ENCODE measurements at places on chromosomes 11 and 22.

GRCh38 chr11:113174882-113175281 lies 139.5 kb upstream of the TTC12 start:
- no peak for DNase-seq

DNA sequence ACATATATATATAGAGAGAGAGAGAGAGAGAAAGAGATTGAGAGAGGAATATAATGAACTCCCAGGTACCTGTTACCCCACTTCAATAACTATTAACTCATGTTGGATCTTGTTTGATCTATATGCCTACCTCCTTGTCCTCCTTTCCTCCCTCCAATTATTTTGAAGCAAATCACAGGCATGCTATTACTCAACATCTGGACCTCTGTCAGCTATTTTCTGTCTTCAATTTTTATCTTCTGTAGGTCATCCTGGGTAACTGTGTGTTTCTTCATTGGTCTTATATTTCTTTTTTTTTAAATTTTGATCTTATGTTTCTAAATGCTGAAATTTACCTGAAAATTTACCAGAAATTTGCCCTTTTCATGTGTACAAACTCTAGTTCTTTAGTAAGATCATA lies 24.8 kb downstream of the UVRAG start:
- no peak for DNase-seq

DNA sequence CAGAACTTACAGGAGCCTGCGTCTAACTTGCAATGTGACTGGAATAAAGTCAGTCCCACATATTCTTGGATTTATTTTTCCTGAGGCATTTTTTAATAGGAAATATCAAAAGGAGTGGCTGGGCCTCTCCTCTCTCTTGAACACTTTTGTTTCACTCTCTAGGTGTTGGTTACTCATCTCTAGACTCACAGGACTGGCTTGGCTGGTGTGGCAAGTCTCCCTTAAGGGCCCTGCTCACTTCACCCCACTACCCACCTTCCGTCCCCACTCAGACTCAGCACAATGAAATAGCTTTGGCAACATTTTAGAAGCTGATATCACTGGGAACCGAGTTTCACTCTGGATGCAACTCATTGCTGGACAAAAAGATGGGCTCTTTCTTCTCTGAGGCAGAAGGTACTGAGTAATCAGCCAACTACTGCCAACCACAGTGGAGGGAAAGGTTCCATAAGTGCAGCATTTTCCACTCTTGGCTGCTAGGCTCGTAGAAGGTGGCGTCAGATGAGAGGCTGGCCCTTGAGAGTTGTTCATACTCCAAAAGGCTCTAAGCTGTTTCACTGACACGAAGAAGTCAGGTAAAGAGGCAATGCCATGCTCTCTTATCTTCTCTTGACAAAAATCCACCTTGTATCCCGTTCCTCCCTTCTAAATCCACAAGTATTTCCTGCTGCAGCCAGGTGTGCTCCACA lies 390.6 kb downstream of the SOX6 start:
- no peak for DNase-seq

DNA sequence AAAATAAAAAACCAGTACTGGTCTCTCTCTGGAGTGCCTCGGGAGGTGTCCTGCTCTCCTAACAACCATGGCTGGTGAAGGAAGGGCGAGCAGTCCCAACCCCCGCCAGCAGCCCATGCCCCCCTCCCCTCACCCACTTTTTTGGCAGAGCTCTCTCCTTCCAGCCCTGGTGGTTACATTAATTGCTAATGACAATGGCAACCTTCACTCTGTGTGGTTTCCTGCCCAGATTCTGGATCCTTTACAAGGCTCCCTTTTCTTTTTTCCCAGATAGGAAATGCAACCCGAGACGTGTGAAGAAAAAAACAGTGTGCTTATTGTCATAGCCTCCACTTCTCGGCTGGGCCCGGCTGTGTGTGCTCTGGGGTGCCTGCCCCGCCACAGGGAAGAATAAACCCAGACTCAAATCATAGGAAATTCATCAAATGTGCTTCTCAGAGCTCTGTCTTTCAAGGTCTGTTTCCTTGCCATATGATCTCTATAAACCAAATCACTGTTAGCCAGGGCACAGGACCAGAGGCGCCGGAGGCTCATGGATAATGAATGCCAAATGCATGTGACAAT lies 513.0 kb downstream of the SOX6 start:
- no peak for DNase-seq

- DNase-seq: no peak
These were observed 22.5 kb downstream of the CLPB start for GRCh38 chr11:72411623-72412419.

DNA sequence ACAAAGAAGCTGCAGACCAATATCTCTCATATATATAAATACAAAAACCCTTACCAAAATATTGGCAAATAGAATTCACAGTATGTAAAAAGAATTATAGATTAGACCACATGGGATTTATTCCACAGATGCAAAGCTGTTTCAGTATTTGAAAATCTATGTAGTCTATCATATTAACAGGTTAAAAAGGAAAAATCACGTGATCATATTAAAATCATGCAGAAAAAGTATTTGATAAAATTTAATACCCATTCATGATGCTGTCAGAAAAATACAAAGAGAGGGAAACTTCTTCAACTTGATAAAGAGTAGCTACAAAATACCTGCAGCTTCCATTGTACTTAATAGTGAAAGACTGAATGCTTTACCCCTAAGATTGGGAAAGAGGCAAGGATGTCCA lies 67.2 kb upstream of the CD44 start:
- DNase-seq: no peak

GRCh38 chr22:27867953-27868731 lies 50.9 kb downstream of the PITPNB start:
- DNase-seq: no peak

DNA sequence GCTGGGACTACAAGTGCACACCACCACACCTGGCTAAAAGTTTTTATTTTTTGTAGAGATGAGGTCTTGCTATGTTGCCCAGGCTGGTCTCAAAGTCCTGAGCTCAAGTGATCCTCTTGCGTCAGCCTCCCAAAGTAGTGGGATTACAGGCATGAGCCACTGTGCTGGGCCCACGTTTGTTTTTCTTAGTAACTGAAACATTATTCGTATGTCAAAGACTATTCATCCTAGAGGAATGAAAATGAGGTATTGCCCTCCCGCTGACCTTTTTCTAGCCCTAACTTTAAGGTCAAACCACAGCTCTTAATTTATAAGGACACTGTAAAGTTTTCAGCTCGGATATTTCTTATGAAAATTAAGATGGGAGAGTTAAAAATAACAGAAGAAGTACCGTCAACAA lies 33.2 kb upstream of the PAX6 start:
- peak; percentile 46 for DNase-seq

DNA sequence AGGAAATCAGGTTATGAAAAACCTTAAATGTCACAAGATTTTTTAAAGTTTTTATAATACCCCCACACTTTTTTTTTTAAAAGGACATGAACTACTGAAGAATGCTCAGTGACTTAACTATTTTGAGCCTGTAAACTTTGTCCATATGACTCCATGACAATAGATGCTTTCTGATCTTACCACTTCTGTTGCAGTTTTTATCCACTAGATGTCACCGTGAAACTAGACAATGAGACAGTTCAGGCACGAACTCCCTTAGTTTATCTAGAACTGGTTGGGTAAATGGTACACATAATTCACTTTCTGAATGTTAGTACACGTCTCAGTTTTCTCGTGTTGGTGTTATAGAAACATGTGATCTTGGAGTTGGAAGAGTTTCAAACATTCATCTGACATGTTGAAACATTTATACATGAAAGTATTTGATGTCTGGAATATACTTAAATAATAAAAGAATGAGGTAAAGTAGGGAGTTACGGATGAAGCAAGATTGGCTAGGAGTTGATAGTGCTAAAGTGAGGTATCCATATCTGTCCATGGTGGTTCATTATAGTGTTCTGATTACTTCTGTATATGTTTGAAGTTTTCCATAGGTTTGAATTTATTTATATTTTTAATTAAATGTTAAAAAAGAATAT lies 8.1 kb downstream of the CCDC15 start:
- peak; percentile 64 for DNase-seq

DNA sequence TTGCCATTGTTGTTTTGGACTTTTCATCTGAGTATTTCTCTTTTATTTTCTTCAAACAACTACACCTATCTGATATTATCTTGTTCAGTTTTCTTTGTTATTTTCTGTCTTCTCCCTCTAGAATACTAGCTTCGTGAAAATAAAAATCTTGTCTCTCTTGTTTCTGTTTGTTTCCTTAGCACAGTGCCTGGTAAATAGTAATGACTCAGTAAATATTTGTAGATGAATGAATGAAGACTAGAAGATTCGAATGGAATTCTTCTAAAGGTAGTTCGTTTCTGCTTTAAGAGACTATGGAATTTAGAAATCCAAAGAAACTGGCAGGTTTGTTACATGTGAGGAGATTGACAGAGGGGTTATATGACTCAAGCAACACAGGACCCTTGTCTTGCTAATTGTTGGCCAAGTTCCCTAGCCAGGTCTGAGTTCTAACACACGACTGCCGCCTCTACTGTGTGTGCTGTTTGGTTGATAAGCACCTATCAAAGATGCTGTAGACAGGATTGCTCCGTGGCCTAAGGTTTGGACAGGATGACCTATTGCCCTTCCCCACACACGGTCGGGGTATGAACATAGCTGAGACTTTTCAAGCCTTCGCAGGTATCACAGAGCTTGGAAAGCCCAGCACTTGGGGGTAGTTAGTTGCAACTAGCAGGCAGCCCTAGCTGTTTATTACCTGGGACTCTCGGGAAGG lies 831 bp upstream of the TMEM135 start:
- no peak for DNase-seq

GRCh38 chr11:2092956-2093412 lies 46.2 kb downstream of the IGF2 start:
- DNase-seq: peak; percentile 69

DNA sequence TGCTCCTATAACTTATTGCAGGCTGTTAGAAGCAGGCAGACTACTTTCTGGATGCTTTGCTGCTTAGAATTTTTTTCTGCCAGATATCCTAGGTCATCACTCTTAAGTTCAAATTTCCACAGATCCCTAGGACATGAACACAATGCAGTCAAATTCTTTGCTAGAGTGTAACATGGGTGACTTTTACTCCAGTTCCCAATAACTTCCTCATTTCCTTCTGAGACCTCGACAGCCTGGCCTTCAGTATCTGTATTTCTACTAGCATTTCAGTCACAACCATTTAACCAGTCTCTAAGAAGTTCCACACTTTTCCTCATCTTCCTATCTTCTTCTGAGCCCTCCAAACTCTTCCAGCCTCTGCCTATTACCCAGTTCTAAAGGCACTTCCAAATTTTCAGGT lies 60.4 kb upstream of the ZBED5 start:
- no peak for DNase-seq

DNA sequence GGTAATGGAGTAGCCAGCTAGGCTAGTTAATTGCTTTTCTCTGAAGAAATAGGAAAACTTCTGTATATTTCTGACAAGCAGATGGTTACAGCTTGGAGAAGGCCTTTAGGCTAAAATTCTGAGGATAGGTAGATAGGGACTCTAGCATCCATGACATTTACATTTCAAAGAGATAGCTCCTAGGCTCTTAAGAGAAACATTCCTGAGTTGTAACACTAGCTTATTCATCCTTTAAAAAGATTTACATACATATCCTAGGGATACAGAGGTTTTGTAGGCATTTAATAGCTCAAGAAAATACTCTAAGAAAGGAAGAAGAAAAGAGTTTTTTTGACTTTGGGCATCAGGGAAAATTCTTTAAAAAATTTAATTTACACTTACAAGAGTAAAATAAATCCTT lies 130.9 kb upstream of the CCDC179 start:
- no peak for DNase-seq

GRCh38 chr11:44698252-44698912 lies 28.4 kb upstream of the TSPAN18 start:
- no peak for DNase-seq

DNA sequence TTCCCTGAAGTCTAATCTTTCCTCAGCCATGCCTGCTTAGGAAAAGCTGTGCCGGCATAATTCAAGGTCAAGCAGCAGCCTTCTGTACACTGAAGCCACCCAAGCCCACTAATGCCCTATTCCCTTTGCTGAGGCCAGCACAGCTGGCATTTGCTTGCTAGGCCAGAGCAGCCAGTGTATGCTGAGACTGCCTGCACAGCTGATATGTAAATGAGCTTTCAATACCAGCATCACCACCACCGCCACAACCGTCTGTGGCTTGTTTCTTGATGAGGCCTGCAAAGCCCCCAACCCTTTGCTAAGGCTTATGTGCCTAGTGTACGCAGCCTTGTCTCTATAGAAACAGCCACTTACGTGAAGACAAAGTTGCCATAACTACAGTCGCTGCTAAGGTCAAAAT lies 56.3 kb upstream of the TNRC6B start:
- no peak for DNase-seq

- DNase-seq: no peak
These were observed 54.9 kb downstream of the CD82 start for GRCh38 chr11:44620328-44620725.

- no peak for DNase-seq
These were observed 192.5 kb downstream of the FAT3 start for GRCh38 chr11:92416971-92417725.

DNA sequence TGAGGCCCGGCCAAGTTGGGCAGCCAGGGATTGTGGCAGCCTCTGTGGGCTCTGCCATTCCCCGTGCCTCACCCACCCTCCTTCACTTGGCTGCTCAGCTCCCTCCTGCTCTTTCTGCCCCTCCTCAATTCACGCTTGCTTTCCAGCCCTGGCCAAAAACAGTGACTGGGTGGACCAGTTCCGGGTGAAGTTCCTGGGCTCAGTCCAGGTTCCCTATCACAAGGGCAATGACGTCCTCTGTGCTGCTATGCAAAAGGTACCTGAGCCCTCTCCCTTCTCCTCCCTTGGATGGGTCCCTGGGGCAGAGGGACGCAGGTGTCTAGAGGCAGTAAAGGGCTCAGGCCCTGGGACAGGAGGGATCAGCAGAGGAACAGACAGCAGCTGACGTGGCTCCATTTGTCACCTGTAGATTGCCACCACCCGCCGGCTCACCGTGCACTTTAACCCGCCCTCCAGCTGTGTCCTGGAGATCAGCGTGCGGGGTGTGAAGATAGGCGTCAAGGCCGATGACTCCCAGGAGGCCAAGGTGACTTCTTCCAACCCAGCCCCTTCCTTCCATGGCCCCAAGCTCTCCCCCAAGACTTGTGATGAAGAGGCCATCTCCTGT lies 2.7 kb downstream of the FREY1 start:
- DNase-seq: no peak

DNA sequence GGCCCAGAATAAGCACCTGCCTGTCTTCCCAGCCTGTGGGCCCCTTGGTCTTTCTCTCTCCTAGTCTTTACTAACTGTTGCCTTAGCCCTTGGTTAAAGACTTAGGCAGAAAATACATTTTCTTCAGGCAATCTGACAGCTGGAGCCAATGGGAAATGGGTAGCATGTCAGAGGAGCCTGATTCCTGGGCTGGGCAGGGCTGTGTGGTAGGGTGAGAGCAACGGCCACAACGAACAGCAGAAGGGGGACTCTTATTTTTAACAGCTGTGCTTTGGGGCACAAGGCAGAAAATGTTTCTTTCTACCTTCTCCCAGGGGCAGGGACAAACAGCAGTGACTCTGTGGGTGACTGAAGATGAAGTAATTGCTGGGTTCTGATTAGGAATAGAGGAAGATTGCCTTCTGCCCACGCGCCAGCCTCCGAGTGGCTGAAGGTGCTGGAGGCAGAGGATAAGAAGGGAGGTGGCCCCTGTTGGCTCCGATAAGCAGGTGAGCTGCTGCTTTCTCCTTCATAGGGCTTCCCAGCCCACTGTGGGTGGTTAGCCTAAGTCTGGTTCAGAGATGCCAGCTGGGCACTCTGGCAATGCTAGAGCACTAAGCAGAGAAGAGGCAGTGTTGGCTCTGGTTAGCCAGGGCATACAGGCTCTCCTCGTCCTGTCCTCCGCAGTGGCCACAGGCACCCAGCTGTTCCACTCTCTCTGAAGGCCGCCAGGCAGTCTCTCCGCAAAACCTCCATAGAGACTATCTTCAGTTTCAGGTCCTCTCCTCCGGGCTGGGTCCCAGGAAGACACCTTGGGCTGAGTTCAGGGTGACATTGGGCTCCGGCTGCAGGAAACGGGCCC lies 1.5 kb downstream of the YPEL4 start:
- no peak for DNase-seq
